ENCODE measurements at places on chromosomes 12 and 14.

- no peak for DNase-seq
Observed at GRCh38 chr14:99546234-99546879, 57.6 kb downstream of the CCDC85C start.

DNA sequence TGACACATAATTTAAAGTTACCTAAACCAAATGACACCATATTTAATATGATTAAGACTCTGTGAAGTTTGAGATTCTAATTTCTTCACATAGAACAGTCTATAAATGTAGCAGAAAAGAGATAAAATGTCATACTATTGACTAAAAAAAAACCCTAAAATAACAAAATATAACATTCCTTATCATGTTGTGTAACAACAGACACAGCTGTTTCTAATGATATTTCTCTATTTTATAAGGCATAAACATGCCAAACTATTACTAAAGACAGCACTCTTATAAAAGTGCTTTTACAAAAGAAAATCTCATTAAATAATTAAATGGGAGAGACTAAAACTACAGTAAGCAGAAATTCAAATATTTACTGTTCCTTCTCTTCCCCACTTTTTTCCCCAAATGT is 49.4 kb downstream of the NOVA1 start:
- DNase-seq = no peak

- DNase-seq = no peak
Observed at GRCh38 chr12:112901271-112901670, 5.5 kb upstream of the OAS1 start.

DNA sequence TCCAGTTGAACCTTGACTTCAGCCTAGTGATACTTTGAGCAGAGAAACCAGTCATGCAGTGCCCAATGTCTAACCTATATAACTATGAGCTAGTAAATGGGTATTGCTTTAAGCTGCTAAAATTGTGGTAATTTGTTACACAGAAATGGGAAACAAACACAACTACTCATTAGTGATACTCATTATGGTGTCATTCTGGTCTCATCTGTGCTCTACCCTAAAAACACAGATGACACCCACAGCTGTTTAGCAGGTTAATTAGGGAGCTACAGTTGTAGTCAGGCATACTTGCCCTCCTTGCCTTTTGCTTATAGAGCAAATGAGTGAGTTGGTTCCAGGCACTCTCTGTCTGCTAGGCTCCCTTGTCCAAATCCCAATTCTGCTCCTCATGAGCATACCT is 50.0 kb upstream of the ATF7IP start:
- no peak for DNase-seq

DNA sequence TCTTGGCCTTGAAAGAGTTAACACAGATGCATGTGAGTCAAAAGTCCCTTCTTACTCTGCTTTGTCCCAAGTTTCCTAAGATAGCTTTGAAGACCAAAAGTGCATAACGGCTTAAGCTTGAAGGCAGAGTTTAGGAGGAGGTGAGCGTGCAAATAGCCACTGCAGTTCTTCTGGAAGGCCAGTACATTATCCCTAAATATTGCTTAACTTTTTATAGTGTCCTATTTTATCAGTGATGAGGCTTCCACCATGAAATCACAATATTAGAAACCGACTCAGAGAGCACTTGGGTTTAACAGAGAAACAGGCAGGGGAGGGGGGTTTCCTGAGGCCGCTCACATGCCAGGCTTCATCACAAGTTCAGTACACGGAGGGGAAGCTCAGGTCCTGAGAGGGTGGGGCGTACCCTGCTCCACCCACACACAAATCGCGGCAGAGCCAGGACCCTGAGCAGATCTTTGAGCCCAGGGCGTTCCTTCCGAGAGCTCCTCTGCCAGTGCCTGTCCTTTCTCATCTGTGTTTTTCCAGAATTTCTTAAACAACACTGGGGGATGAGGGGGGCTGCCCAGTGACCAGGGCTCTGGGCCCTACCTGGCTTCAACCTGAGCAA is 26.8 kb upstream of the BDKRB2 start:
- peak; percentile 57 for DNase-seq

GRCh38 chr14:69313176-69313575 is 53.2 kb downstream of the GALNT16 start:
- no peak for DNase-seq

DNA sequence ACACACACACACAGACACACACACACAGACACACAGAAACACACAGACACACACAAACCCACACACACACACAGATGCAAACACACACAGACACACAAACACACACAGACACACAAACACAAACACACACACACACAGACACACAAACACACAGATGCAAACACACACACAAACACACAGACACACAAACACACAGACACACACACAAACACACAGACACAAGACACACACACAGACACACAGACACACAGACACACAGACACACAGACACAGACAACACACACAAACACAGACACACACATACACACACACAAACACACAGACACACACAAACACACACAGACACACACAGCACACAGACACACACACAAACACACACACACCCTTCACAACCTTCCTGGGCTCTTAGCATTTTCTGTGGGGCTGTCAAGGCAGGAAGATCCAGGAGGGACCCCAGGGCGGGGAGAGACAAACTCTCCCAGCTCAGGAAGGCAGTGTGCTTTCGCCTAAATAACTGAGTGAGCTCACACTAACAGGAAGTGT is 24.2 kb upstream of the INF2 start:
- DNase-seq = no peak

GRCh38 chr14:101178184-101179072 is 274.9 kb upstream of the RTL1 start:
- no peak for DNase-seq

DNA sequence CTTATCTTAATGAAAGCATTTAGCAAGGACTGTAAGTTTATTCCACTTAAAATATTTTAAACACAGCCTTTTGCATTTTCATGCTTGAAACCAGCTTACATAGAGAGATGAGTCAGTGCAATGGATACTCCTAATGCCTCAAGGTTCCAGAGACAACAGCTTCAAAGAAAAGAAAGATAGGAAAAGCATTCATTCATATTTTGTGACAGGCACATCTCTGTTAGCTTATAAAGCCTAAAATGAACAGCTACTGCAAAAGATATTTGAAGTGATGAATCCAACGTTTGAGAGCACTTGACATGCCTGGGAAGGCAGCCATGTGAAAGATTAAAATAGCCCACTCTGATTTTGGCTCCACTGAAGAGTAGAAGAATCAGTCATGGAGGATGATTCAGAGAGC is 814.5 kb downstream of the RPS29 start:
- DNase-seq = no peak

DNA sequence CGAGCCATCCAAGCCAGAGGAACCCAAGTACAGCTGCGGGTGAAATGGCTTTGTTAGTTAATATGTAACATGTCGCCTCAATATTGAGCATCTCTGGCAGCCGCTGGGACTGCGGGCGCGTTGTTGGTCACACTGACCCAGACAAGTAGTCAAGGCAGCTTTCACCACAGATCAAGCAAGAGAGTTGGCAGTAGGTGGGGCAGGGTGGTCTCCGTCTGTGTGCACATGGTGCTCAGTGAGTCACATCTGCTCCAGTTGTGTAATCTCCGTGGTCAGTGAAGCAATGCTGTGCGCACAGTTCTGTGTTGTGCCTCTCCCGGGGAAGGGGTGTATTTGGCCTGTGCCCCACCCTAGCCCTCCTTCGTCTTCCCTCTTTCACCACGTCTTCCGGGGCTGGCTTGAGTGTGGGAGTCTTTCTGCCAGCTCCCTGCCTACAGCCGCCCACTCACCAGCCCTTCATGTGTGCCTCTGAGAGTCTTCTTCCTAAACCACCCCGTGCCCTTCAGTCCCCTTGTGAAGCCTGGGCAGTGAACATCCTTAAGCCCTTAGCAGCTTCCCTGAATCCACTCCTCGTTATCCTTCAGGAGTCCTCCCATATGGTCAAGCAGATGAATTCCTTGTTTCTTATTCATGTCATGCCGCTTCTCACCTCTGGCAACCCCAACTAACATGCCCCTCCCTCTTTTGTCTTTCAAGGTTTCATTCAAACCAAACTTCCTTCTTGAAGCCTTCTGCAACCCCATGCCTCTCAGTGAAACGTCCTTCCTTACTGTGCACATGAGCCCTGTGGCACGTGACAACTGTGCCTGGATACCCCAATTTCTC is 242.1 kb downstream of the CACNA1C start:
- no peak for DNase-seq

GRCh38 chr12:130179191-130179590 is 16.9 kb downstream of the FZD10 start:
- DNase-seq = no peak

- no peak for DNase-seq
Observed at GRCh38 chr14:32044454-32044853, 32.6 kb upstream of the ARHGAP5 start.

DNA sequence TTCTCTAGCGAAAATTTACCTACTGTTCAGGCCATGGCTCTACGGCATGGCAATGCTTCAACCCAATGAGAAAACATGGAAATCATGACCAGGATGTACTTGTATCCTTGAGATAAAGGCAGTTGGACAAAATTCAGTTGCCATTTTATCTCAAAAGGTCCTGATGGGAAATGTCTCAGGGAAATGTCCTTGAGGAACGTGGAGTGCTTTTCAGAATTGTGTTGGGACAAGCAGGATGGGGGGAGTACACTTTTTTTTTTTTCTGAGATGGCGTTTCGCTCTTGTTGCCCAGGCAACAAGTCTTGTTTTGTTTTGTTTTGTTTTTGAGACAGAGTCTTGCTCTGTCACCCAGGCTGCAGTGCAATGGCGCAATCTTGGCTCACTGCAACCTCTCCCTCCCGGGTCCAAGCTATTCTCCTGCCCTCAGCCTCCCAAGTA is 86.8 kb upstream of the EIF5 start:
- no peak for DNase-seq

- DNase-seq = no peak
Observed at GRCh38 chr12:87836190-87836589, 193.0 kb downstream of the C12orf50 start.

DNA sequence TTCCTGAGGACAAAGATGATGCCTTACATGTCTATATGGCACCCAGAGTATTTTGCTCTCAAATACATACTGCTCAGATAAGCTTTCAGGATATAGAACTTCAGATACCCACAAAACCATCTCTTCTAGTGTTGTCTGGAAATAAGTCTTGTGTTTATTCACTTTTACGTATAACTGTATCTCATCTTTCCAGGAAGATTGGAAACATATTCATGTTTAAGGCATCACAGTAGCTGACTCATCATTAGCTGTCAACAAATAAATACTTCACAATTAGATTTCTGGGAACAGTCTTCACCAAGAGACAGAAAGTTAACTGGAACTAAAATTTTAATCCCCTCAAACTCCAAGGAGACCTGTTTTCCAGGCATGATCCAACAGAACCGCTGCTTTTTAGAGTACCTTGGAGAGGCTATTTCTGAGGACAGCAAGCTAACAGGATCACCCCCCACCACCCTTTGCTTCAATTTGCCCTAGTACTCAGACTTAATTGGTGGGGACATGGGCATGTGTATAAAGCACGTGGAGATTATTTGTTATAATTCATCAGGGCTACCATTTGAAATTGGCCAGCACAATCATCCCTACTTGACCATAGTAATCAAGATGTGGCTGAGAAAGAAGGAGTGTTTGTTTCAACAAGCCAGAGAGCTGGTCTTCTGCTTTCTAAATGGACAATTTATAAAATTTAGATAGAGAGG is 129.3 kb upstream of the HIF1A start:
- DNase-seq = no peak

GRCh38 chr12:122839907-122840554 is 4.8 kb downstream of the HIP1R start:
- DNase-seq = no peak

GRCh38 chr14:50719911-50720759 is 52.0 kb upstream of the SAV1 start:
- DNase-seq = no peak

- no peak for DNase-seq
Observed at GRCh38 chr14:94005324-94006073, 8.4 kb downstream of the CCDC197 start.

GRCh38 chr14:103683139-103683538 is 32.1 kb downstream of the XRCC3 start:
- DNase-seq = no peak

GRCh38 chr14:24909523-24910302 is 140.2 kb downstream of the STXBP6 start:
- DNase-seq = no peak

DNA sequence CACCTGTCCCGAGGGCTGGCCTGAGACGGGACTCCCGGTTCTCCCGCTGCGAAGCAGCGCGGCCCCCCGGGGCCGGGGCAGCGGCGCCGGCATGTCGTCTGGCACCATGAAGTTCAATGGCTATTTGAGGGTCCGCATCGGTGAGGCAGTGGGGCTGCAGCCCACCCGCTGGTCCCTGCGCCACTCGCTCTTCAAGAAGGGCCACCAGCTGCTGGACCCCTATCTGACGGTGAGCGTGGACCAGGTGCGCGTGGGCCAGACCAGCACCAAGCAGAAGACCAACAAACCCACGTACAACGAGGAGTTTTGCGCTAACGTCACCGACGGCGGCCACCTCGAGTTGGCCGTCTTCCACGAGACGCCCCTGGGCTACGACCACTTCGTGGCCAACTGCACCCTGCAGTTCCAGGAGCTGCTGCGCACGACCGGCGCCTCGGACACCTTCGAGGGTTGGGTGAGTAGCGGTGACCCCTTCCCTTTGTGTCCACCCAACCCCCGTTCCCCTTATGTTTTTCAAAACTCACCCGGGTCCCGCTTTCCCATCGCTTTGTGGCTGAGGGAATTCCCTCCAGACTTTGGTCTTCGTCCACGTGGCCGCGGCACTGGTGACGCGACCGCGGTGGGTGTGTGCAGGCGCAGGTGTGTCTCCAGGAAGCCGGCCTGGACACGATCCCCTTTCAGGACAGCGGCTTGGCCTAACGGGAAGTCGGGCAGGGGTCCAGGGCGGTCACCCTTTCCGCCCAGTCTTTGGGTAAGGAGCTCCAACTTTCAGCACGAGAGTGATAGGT is 826 bp downstream of the PRKCH start:
- no peak for DNase-seq

DNA sequence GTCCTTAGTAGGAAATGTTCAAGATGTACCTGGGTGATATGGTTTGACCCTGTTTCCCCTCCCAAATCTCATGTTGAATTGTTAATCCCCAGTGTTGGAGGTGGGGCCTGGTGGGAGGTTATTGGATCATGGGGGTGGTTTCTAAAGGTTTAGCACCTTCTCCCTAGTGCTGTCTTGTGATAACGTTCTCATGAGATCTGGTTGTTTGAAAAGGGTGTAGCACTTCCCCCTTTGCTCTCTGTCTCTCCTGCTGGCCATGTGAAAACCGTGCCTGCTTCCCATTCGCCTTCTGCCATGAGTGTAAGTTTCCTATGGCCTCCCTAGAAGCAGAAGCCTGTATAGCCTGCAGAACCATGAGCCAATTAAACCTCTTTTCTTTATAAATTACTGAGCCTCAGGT is 353.0 kb upstream of the SFSWAP start:
- no peak for DNase-seq

DNA sequence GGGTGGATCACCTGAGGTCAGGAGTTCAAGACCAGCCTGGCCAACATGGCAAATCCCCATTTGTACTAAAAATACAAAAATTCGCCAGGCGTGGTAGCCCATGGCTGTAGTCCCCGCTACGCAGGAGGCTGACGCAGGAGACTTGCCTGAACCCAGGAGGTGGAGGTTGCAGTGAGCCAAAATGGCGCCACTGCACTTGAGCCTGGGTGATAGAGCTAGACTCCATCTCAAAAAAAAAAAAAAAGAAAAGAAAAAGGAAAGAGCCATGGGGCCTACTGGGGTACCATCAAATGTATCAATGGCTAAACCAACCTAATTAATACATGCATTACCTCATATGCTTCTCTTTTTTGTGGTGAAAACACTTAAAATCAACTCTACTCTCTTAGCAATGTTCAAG is 10.7 kb downstream of the TFCP2 start:
- no peak for DNase-seq
